ENCODE measurements at places on chromosomes 2 and 18.

- no peak for DNase-seq
These were observed 35.0 kb downstream of the NDC80 start for GRCh38 chr18:2606335-2606734.

- DNase-seq = no peak
These were observed 17.9 kb upstream of the ASB1 start for GRCh38 chr2:238408615-238409340.

GRCh38 chr2:115105966-115106365, 663.5 kb downstream of the DPP10 start:
- no peak for DNase-seq

GRCh38 chr2:46146866-46147502, 150.2 kb upstream of the EPAS1 start:
- DNase-seq = no peak

GRCh38 chr18:76498064-76498463, 3.0 kb upstream of the ZNF516 start:
- no peak for DNase-seq

- no peak for DNase-seq
These were observed 17.7 kb upstream of the ACOXL start for GRCh38 chr2:110714452-110715224.

DNA sequence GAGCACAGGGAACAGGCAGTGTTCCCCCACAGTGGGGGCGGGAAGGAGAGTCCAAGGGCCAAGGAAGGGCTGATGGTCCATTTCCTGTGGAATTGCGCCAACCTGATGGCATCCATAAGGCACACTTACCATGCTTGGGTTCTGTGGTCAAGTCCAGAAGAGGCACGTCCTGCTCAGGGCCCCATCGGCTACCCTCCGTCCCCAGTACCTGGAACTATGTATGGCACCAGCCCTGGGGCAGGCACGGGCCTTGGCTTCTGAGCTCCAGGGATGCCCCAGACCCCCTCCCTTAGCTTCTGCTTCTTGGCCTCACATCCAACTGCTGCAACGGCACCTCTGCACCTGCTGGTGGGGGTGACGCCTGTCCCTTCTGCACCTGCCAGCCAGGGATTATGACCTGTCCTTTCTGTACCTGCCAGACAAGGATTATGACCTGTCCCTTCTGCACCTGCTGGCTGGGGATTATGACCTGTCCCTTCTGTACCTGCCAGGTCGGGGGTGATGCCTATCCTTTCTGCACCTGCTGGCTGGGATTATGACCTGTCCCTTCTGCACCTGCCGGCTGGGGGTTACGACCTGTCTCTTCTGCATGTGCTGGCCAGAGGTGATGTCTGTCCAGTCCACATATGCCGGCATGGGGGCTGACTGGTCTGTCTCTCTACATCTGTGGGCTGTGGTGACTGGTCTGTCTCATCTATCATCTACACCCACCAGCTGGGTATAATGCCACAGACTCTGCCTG, 45.4 kb upstream of the SNTG2 start:
- DNase-seq = peak; percentile 7

DNA sequence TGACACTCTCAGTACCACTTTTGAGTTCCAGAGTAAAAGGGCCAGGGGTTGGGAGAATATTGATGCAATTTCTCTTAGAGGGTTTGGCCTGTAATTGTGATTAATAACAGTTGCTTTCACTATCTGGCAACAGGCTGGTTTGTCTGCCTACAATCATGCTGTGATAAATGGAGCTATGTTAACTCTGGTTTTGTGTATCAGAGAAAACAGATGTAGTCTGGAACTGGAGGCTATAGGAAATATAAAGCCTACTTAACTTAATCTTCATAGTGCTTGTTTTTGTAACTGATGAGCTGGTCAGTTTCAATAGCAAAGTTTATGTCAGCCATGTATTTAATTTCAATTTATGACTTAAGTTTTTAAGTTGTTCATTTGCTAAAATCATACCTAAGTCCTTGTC, 138.0 kb downstream of the AGPS start:
- DNase-seq = no peak

DNA sequence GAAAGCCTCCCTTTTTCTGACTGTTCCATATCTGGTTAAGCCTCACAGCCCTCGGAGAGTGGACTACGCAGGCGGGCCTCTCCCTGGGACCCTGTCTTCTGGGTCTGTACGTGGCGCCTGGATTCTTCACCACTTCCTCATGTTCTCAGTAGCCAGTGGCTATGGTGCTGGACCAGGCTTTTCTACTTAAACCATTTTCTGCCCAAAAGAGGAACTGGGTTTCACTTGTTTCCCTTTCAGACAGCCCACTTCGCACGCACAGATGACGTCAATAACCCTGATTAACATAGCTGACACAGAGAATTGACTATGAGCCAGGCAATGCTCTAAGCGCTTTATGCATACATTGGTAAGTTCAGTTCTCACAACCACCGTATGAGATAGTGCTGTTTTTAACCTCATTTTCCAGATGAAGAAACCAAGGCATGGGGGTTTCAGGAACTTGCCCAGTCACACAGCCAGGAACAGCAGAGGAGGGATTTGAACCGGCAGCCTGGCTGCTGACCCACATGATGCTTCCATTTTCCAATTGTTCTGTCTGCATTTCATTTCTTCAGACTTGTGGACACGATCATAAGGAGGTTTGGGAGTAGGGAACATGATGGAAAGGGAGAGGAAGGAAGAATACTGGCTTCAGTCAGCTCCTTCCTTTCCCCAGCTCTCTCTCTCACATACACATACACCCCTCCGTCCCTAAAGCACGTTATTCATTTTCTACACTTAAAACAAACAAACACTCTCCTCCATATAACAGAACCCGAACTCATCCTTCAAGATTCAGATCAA, 41.7 kb downstream of the MYOM1 start:
- no peak for DNase-seq

- no peak for DNase-seq
These were observed 1443.0 kb upstream of the LRRTM1 start for GRCh38 chr2:81747481-81748070.

- DNase-seq = no peak
These were observed 10.4 kb downstream of the STON1 start for GRCh38 chr2:48540237-48540935.

DNA sequence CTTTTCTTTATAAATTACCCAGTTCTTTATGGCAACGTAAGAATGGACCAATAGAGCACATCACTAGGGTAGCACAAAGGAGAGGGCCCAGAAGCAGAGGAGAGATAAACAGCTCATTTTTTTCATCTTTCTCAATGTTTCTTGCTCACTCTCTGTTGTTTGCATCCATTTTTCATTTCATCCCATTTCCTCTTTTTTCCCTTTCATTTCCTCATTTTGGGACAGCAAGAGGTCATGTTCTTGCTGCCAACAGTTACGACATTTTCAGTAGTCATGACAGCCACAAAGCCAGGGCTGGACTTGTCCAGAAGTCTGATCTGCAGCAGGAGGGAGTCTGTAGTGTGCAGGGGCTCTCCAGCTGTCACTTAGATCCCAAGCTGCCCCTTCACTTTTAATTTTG, 52.7 kb upstream of the CYP1B1 start:
- no peak for DNase-seq

DNA sequence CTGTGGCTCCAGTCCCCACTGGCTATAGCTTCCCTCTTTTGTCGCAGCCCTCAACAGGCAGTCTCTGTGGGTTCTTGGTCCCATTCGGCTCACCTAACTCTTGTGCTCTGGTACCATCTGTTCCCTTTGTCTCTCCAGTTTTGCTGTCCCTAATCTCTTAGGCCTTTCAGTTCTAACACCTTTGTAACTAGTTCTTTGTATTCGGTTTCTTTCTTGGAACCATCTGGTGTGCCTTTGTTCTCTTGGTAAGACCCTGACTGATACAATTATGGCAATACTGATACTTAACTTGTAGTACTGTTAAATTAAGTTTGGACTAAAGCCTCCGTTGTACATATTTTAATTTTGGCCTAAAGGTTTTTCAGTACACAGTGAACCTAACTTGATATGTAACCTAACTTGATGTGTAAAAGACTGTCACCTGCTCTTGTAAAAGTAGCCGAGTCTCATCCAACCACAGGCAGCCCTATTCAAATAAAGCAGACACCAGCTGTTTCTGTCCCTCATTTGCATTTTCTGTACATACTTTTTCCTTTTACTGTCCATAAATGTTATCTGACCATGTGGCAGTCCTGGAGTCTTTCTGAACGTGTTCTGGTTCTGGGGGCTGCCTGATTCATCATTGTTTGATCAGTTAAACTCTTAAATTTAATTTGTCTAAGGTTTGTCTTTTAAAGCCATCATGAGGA, 4.8 kb upstream of the MRPL44 start:
- no peak for DNase-seq

GRCh38 chr18:23805898-23806297, 116.6 kb downstream of the LAMA3 start:
- no peak for DNase-seq

GRCh38 chr2:10036095-10036884, 7.1 kb upstream of the KLF11 start:
- DNase-seq = no peak

- no peak for DNase-seq
These were observed 140.4 kb upstream of the PIK3C3 start for GRCh38 chr18:41814651-41815050.

DNA sequence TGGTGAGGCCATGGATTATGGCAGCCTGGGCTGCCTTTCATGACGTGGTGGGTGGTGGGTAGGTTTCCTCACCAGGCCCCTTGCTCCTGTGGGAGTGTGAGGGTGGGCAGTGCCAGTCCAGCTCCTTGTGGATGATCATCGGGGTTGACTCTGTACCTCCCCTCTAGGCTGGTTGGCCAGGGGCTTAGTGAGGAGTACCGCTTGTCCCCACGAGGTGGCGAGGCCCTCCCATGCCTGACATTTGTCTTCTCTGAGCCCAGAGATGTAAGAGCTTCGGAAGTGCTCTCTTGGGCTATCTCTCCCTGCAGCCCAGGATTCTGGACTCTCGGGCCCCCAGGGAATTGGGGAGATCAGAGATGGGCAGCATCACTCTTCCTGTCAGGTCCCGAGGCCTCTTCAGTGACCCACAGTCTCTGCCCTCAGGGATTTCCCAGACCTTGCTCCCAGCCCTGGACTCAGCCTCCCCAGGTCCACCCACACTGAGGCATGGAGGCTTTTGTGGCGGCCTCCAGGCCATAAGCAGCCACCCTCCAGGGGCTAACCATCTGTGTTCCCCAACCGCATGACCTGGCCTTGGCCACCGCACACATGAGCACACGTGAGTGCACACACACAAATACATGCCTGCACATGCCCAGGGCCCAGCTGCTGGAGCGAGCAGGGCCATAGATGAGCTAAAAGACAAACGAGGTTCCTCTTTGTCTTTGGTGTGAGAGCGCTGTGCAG, 6.5 kb downstream of the SPR start:
- DNase-seq = no peak

- no peak for DNase-seq
These were observed 337.0 kb downstream of the MBD2 start for GRCh38 chr18:53887447-53887846.

DNA sequence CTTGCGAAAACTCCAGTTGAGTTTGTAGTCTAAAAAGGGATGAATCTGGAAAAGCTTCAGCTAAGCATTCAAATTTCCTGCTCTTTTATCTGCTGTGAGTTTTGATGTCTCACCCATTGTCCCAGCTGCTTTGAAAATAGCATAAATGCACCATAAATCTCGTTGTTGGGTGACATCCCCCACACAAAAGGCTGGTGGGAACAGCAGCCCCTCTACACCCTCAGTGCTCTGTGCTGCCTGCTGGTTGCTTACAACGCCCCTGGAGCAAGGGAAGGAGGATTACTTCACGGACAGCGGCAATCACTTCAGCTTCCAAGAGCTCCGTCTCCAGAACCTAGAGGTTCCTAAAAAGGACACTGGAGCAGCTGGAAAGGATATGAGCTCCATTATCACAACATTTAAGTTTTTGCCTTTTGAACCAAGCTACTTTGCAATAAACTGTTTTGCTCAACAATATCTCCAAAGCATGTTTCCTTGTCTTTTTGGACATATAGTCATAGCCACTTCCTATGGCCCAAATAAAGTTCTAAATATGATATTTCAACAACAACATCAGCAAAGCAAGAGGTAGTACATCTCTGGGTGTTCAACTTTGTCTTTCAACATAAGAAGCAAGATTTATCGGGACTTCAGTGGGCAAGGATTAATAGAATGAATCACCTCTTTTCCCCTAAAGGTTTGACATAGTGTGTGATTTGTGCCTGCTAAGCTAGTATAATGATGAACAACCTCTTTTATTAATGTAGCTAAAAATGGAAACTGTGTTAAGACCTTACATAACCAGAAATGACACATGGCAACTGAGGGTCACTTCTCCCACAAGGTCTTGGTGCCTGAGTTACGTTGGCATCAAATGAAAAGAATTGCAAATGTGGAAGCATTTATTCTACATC, 413.5 kb downstream of the TXNL1 start:
- no peak for DNase-seq

GRCh38 chr2:172734711-172735581, 699 bp upstream of the RAPGEF4 start:
- no peak for DNase-seq

DNA sequence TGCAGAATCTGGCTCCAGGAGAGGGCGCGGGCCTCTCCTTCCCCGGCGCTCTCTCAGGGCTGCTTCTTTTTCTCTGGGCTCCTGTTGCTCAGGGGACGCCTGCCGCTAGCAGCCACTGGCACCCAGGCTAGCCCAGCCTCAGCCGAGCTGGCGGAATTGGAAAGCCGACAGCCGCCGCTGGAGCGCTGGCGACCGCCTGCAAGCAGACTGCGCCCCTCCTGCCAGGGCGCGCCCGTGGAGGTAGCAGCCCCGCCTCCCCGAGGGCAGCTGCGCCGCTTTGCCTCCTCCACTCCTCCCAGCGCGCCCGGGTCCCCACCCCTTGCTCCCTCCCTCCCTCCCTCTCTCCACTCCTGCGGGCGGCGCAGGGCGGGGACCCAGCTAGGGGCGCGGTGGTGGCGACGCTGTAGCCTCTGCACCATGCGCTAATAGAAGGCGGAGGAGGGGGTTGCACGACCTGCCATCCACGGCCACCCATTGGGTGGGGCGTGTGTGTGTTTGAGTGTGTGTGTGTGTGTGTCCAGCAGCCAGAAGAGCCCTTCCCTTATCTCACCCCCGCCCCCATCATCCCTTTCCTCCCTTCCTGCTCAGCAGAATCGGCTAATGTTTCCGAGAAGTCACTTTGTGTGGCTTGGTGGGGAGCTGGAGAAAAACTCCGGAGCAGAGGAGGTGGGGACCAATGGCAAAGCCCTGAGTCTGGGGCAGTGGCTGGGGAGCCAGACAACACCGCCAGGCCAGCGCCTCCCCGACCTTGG, at the start of gene SCN9A:
Gene SCN9A, minus strand, starts transcription at position 209 of the 752 bp plus-strand sequence. CDS start 64,188 bp downstream, outside the sequence.
- DNase-seq = no peak

GRCh38 chr2:62287282-62287681, 91.4 kb downstream of the B3GNT2 start:
- DNase-seq = no peak

DNA sequence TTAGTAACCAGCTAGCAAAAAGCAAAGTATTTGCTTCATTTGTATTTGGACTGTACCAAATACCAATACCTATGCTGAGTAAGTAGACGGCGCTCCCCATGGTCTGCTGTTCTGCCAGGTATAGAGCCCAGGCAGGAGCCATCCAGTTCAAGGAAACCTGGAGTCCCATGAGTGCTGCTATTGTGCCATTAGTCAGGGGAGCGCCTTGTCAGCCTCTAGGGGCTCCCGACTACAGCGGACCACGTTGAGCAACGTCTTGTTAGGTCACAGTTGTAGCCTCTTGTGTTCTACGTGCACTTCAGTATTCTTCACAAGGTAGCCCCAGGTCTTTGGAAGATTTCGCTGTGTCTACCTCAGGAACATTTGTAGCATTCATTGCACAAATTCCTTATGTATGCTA, 21.6 kb upstream of the SLC9A2 start:
- DNase-seq = no peak

GRCh38 chr2:159545085-159545484, 71.3 kb downstream of the BAZ2B start:
- no peak for DNase-seq

GRCh38 chr2:107072150-107072940, 186.4 kb upstream of the ST6GAL2 start:
- no peak for DNase-seq

Data from central memory CD8-positive, alpha-beta T cell (primary cell).